ENCODE measurements at places on chromosomes 6 and 20.

DNA sequence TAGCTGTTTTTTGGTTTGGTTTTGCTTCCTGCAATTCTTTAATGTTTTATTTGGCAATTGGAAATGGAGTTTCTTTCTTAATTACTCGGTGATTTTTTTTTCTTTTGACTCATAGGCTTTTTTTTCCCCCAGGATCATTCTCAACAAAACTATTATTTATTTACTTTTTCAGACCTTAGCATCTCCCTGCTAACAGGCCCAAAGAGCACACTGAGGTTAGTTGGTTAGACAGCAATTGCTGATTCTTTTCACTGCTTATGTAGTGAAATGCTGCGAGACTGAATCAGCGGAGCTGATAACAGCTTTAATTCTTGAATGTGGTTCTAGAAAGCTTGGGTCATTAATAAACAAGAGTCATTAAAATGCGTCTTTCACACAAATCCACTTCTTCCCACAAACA lies 79.1 kb upstream of the ZFP64 start:
- no peak for DNase-seq

DNA sequence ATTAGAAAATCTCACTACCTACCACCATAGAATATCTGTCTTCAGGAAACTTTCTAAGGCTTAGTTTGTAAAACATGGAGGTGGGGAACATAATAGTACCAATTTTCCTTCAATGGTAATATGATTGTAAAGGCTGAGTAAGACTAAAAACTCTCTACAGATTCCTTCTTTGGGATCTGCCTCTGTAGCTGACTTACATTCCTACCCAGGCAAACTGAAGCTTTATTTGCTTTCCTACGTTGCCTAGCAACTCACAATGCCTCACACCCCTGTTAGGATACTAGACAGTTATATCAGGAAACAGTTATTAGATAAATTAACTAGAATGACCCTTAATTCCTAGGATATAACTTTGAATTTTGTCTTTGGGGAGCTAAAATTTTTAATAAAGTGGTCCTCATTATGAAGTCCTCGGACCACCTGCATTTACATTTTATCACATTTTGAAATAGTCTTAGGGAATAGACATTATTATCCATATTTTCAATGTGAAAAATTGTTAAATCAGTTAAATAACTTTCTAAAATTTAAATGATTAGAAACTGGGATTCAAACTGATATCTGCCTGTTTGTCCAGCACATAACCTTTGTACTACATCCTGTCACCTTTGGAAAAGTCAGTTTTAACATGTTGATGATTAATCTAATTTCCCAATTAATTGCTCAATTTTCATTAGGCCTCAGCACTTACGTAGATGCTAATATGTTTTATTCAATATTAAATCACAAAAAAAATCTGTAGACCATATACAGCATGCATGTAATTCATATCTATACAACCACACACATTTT lies 591.4 kb downstream of the RNF144B start:
- no peak for DNase-seq

DNA sequence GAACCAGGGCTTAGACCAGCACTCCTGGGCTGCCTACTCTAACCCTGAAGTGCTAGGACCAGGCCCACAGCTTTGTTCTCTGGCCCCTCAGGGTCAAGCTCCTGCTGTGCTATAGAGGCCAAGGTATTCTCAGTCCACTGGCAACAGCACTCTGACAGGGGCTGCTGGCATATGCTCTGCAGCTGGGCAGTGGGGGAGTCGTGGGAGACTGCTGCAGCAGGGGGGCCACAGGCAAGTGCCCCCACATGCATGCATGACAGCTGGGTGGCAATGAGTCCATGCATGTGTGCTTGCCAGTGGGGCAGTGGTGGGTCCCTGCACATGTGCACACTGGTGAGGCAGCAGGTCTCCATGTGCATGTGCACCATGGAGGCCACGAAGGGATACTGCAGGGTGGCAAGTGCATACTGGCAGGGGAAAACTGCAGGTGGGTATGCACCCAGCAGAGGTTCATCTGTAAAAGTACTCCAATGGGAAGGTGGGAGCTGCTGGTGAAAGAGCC lies 364.9 kb upstream of the IRAK1BP1 start:
- DNase-seq, result no peak

GRCh38 chr6:109441069-109441816 lies 719 bp downstream of the SMPD2 start:
- peak; percentile 67 for DNase-seq

GRCh38 chr20:50202677-50203076 lies 12.0 kb downstream of the CEBPB start:
- DNase-seq, result no peak

All from colonic mucosa (tissue), 4 donors.